ENCODE measurements at places on chromosomes 5 and 9.

- peak; percentile 73 for DNase-seq
- peaks cover 34% of the 10 kb centered on the region for H3K4me1 ChIP-seq
- H3K27me3 ChIP-seq, result no peaks in the 10 kb centered on the region
- peak overlapping the region; percentile 91 for H3K27ac ChIP-seq
- H3K4me3 ChIP-seq, result peak overlapping the region; percentile 81
- peaks cover 2% of the 10 kb centered on the region for H3K36me3 ChIP-seq
These were observed 557 bp upstream of the PHF2 start for GRCh38 chr9:93575796-93576257.

GRCh38 chr5:122498163-122498562 is 186.1 kb downstream of the SNCAIP start:
- no peak for DNase-seq
- no peaks in the 10 kb centered on the region for H3K36me3 ChIP-seq
- H3K27ac ChIP-seq, result no peak overlapping the region

DNA sequence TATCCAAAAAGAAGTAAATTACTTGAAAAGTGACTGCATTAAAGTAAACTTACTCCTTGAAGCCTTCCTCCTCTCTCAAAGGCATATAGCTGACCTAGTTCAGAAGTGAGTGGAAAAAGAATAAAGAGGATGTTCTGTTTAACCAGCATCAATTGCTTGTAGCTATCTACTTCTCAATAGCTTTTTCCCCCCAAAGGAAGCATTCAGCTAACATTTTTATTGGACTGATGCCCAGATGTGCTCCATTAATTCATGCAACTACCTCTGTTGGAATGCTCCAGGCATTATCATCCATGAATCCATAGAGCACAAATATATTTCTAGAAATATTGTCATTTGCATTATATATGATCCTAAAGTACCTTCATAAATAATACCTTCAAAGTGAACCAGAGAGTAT is 132.8 kb downstream of the RASEF start:
- no peaks in the 10 kb centered on the region for H3K4me1 ChIP-seq
- DNase-seq, result no peak

DNA sequence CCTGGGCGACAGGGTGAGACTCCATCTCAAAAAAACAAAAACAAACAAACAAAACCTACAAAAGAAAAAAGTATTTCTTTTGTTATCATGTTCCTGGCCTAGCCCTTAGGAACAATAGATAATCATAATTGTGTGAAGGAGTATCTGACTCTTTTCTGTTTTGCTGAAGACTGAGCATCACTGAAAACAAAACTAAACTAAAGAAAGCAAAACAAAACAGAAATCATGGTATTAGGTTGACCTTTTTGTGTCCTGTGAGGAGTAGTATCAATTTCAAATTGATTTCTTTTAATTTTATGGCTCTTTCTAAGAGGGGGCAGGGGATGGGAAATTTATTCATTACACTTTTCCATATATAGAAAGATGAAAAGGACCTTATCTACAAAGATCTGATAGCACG is 246.0 kb downstream of the YTHDC2 start:
- no peaks in the 10 kb centered on the region for H3K36me3 ChIP-seq
- no peak overlapping the region for H3K4me3 ChIP-seq
- no peak overlapping the region for H3K27ac ChIP-seq
- H3K27me3 ChIP-seq, result peaks cover 2% of the 10 kb centered on the region
- H3K4me1 ChIP-seq, result no peaks in the 10 kb centered on the region

DNA sequence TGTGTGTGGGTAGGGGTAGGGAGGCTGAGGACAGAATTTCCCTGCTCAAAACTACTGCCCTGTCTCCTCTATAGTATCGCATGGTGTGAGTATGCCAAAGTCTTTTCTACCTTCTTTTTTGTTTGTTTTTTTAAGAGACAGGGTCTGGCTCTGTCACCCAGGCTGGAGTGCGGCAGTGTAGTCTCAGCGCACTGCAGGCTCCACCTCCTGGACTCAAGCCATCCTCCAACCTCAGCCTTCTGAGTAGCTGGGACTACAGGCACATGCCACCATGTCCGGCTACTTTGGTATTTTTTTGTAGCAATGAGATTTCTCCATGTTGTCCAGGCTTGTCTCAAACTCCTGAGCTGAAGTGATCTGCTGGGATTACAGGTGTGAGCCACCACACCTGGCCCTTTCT is 2.5 kb downstream of the SRP19 start:
- peak overlapping the region; percentile 24 for H3K4me3 ChIP-seq
- DNase-seq, result no peak
- peaks cover 2% of the 10 kb centered on the region for H3K27me3 ChIP-seq
- peak overlapping the region; percentile 98 for H3K27ac ChIP-seq

DNA sequence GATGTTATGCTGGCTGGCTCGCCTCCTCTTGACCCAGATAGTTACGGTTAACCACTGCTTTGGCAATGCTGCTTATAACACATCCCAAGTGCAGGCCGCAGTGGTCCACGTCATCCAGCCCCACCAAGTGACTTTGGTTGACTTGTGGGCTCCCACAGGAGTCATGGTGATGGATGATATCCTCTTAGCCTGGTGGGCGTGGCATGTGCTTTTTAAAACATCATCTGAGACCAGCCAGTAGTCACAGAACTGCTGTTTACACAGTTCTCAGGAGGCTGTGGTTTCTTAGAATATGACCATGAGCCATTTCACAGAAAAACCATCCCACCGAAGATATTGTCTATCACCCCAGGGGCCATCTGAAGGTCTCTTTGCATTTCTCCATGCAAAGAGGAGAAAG is 216.9 kb downstream of the SH3GL2 start:
- H3K27ac ChIP-seq, result no peak overlapping the region
- no peaks in the 10 kb centered on the region for H3K27me3 ChIP-seq
- no peak overlapping the region for H3K4me3 ChIP-seq
- no peaks in the 10 kb centered on the region for H3K4me1 ChIP-seq
- H3K36me3 ChIP-seq, result no peaks in the 10 kb centered on the region

DNA sequence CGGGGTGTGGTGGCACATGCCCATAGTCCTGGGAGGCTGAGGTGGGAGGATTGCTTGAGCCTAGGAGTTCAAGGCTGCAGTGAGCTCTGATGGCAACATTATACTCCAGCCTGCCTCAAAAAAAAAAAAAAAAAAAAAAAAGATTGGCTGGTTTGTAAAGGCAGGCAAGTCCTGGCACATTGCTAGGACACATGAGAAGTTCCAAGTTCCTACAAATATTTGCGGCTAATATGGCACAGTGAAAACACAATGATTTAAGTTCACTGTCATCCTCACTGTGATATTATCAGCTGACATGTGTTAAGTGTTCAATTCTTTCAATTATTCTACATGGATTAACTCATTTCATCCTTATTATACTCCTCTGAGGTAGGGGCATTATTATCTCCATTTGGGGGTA is 20.1 kb downstream of the TMEM268 start:
- no peak for DNase-seq
- H3K4me1 ChIP-seq, result no peaks in the 10 kb centered on the region
- H3K27me3 ChIP-seq, result no peaks in the 10 kb centered on the region
- no peak overlapping the region for H3K27ac ChIP-seq
- H3K4me3 ChIP-seq, result no peak overlapping the region

GRCh38 chr5:171418982-171419687 is at the start of gene FGF18:
FGF18 (plus strand) TSS chr5:171419647; CDS start chr5:171420200, 553 bp downstream.
- no peak within 1 kb of the TSS for H3K27ac ChIP-seq
- no peaks in the 10 kb centered on the region for H3K36me3 ChIP-seq
- peak; percentile 58 for DNase-seq
- H3K4me3 ChIP-seq, result peak within 1 kb of the TSS; percentile 58

GRCh38 chr5:83919071-83920041 is 198.7 kb upstream of the HAPLN1 start:
- H3K36me3 ChIP-seq, result no peaks in the 10 kb centered on the region
- no peak for DNase-seq
- H3K27me3 ChIP-seq, result no peaks in the 10 kb centered on the region
- no peaks in the 10 kb centered on the region for H3K4me1 ChIP-seq
- H3K4me3 ChIP-seq, result no peak overlapping the region

DNA sequence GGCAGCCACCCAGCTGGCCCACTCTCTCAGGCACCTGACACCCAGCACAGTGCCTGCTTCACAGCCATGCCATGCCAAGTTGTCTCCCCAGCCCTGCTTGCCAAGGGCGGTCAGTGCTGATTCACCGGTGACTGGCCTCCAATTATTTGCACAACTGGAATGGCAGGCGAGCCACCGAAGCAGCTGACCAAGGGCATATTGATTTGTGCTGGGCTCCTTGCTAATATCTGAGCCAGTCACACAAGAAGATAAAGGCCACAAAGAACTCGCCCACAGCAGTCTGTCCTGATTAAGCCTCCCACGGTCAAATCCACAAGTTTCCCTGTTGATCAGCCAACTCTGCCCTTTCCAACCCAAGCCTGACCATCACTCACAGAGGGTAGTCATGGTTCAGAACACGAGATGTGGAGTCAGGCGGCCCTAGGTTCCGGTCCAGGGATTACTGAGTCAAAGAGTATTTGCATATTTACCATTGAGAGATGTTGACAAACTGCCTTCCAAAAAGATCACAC is 6.4 kb upstream of the EEIG1 start:
- no peaks in the 10 kb centered on the region for H3K27me3 ChIP-seq
- no peak overlapping the region for H3K27ac ChIP-seq
- DNase-seq, result no peak

DNA sequence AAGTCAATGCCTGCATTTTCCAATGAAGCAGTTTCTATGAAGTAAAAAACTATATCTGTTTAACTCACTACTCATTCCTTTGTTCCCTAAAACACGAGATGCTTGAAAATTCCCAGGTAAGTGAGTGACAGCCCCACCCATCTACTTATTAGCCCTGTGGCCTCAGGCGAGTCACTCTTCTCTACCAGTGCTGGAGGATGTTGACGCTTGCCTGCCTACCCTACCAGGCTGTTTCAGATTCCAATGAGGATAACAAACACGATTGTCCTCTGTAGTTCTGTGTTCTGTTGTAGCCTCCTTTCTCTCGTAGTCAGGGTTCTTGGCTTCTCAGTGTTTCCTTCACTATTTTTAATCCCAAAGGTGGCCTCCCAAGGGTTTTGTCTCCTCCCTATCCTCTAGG is 388.8 kb downstream of the KDM4C start:
- H3K4me3 ChIP-seq, result no peak overlapping the region
- peaks cover 26% of the 10 kb centered on the region for H3K4me1 ChIP-seq
- H3K27ac ChIP-seq, result no peak overlapping the region
- H3K27me3 ChIP-seq, result no peaks in the 10 kb centered on the region
- no peak for DNase-seq

DNA sequence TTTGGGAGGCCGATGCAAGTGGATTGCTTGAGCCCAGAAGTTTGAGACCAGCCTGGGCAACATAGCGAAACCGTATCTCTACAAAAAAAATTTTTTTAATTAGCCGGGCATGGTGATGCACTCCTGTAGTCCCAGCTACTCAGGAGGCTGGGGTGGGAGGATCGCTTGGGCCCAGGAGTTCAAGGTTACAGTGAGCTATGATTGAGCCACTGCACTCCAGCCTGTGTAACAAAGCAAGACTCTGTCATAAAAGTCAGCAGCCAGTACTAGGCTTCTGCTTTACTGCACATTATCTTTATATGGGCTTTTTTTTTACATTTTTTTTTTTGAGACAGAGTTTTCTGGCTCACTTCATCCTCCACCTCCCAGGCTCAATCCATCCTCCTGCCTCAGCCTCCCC is 9.4 kb upstream of the HAVCR1 start:
- peaks cover 15% of the 10 kb centered on the region for H3K4me1 ChIP-seq
- H3K27me3 ChIP-seq, result no peaks in the 10 kb centered on the region
- DNase-seq, result no peak
- H3K36me3 ChIP-seq, result no peaks in the 10 kb centered on the region
- H3K4me3 ChIP-seq, result no peak overlapping the region

DNA sequence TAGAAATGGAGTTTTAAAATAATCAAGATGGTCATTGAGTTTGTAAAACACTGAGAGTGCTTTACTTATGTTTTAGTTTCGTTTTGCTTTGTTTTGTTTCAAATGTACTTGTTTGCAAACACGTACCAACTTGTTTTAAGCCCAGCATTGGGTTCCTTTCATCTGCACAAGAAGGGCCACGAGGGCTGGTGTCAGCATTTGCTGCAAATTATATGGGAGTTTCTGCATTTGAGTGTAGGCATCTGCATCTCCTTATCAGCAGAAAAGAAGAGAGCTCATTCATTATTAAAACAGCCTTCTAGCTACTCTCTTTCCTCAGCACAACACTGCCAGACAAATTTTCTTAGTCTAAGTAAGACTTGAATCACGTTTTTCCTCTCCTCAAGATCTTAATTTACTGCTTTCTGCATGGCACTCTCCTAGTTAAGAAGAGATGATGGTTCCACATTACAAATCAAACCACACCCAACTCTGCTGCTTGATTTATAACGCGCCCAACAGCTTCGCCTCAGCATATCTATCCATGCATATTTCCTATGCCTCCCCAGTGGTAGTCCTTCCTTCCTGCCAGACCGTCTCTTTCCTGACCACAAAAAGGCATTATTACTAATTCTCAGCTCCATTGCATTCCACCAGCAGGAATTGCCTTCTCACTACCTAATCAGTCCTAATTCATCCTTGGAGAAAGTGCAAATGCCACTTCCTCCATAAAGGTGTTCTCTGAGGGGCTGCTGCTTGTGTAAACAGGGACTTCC is 95.2 kb upstream of the CAST start:
- H3K27me3 ChIP-seq, result no peaks in the 10 kb centered on the region
- H3K27ac ChIP-seq, result no peak overlapping the region
- H3K4me1 ChIP-seq, result peaks cover 13% of the 10 kb centered on the region
- no peak for DNase-seq
- H3K36me3 ChIP-seq, result no peaks in the 10 kb centered on the region

- no peak overlapping the region for H3K27ac ChIP-seq
- DNase-seq, result no peak
- no peaks in the 10 kb centered on the region for H3K4me1 ChIP-seq
- no peak overlapping the region for H3K4me3 ChIP-seq
- H3K27me3 ChIP-seq, result no peaks in the 10 kb centered on the region
These were observed 550.8 kb downstream of the CDH9 start for GRCh38 chr5:26487553-26487952.

DNA sequence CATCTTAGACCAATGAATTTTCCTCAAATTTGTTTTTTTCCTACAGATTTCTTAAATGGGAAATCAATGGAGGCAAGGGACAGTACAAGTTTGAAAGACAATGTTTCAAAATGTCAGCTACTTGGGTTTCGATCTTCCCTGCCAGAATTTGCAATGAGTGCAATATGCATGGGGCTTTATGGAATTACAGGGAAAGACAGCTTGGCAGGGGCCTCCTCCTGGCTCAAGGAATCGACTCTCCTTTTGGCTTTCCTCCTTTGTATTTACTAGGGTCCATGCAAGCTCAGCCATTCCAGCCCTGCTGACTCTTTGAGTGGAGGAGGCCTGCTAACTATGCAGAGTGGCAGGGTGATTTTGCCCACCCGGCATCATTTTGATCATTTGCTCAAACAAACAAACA is 63.2 kb downstream of the MED27 start:
- no peak for DNase-seq
- H3K27me3 ChIP-seq, result no peaks in the 10 kb centered on the region
- peaks cover 18% of the 10 kb centered on the region for H3K36me3 ChIP-seq

- H3K4me1 ChIP-seq, result peaks cover 23% of the 10 kb centered on the region
- peak within 1 kb of the TSS; percentile 36 for H3K27ac ChIP-seq
- DNase-seq, result peak; percentile 50
- H3K27me3 ChIP-seq, result no peaks in the 10 kb centered on the region
These were observed at the start of gene TNFSF15 for GRCh38 chr9:114805670-114806525. TNFSF15 (minus strand) TSS chr9:114806039; CDS start chr9:114806012, 27 bp downstream.

GRCh38 chr9:112447283-112447761 is 39.3 kb upstream of the KIAA1958 start:
- H3K4me1 ChIP-seq, result peaks cover 1% of the 10 kb centered on the region
- no peak for DNase-seq
- H3K36me3 ChIP-seq, result no peaks in the 10 kb centered on the region
- no peaks in the 10 kb centered on the region for H3K27me3 ChIP-seq

- H3K36me3 ChIP-seq, result no peaks in the 10 kb centered on the region
- H3K4me1 ChIP-seq, result peaks cover 3% of the 10 kb centered on the region
- H3K27me3 ChIP-seq, result no peaks in the 10 kb centered on the region
- no peak overlapping the region for H3K4me3 ChIP-seq
- DNase-seq, result no peak
These were observed 15.1 kb downstream of the SPATA9 start for GRCh38 chr5:95667678-95668077.
